ENCODE measurements at places on chromosomes 4 and X.
A peak's percentile ranks its signal among the peaks of the same experiment; 100 is the strongest.

- no peak for DNase-seq
These were observed 49.9 kb downstream of the ADGRG2 start for GRCh38 chrX:19072372-19072771.

DNA sequence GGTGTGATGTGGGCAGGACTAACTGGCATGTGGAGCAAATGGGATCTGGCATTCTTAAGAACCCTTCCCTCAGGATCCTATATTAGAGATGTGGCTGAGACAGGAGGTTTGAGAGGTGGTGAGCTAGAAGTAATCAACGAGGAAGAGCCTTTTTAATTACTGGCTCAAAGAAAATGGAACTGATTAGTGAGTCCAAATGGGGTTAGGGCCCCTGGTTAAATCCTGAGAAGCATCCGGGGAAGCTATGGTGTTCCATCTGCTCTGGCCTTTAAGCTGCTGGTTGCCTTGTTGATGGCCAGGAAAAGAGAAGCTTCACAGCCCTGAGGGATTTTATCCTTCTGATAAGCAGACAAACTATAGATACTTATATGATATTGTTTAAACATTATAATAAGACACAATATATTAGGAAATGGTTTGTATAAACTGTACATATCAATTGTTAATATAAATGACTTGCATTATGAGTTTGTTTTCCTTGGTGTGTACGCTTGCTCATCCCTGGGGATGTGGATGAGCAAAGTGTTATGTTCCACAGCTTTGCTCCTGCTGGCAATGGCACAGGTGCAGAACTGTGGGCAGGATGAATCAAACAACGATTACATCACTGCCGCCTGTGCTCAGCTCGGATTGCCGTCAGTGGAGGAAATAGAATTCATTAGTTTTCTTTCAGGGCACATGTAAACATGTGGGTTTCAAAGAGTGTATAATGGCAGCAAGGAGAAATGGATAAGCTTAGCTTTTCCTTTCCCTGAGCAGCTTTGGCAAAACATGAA, 328.6 kb upstream of the ARX start:
- no peak for DNase-seq

GRCh38 chr4:152536545-152537182, 772 bp upstream of the FBXW7 start:
- DNase-seq: peak; percentile 35

DNA sequence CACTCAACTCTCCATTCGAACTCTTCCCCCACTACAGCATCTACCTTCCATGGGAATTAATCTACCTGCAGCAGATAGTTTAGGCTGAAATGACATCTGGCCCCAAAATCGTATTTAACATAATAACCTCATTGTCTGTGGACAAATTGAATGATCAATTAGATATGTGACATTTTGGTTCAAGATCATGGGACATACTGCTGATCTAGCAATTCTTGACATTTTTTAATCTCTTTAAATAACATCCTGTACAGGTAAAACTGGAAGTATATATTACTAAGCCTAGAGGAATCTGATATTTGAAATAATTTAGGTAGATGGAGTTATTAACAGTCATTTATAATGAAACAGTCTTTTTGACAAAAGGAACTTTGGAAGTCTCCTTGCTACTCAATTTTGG, 702.5 kb downstream of the NLGN4X start:
- DNase-seq: no peak

DNA sequence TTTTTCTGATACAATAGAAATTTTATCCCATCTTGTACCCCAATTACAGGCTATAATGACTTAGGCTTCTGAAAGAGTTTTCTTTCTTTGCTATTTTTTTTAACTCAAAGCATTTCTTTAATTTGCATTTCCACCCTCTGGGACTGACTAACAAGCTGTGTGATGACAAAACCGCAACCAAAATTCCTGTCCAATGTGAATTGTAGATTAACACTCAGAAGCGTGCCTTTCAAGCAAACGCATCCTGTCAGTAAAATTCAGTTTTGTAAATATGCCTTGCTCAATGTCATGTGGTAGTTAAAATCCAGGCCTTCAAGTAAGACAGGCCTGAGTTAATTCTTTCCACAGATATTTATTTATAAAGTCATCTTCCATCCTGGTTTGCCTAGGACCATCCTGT, 50.3 kb downstream of the STK32B start:
- DNase-seq: no peak

- no peak for DNase-seq
These were observed 79.8 kb downstream of the CCNG2 start for GRCh38 chr4:77236806-77237205.

DNA sequence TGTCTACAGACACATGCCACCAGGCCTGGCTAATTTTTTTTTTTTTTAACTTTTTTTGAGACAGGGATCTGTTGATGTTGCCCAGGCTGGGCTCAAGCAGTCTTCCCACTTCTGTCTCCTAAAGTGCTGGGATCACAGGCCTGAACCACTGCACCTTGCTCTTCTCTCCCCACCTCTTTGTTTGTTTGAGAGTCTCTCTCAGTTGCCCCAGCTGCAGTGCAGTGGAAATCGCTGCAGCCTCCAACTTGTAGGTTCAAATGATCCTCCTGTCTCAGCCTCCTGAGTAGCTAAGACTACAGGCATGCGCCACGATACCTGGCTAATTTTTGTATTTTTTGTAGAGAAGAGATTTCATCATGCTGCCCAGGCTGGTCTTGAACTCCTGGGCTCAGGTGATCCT, 115.6 kb downstream of the LARP7 start:
- no peak for DNase-seq

DNA sequence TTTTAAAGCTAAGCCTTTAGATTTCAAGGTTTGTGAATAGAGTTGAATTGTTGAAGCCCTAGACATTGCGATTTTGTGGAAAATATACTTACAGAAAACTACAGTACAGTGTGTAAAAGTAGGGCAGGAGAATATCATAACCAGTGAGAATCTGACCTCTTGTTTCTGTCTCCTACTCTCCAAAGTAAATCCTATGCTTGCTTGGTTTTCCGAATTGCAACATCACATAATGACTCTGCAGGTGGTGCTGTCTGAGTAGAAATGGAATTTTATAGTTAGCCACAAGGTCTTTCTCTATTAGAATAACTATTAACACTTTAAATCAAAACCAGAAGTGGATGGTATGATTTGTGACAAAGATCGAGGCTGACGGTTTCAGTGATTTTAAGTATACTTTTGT, 505.6 kb downstream of the RAPGEF2 start:
- DNase-seq: peak; percentile 16

- no peak for DNase-seq
These were observed 2.2 kb downstream of the CCNB3 start for GRCh38 chrX:50206753-50207152.

- DNase-seq: no peak
These were observed 99.6 kb upstream of the STS start for GRCh38 chrX:7047951-7048350.

DNA sequence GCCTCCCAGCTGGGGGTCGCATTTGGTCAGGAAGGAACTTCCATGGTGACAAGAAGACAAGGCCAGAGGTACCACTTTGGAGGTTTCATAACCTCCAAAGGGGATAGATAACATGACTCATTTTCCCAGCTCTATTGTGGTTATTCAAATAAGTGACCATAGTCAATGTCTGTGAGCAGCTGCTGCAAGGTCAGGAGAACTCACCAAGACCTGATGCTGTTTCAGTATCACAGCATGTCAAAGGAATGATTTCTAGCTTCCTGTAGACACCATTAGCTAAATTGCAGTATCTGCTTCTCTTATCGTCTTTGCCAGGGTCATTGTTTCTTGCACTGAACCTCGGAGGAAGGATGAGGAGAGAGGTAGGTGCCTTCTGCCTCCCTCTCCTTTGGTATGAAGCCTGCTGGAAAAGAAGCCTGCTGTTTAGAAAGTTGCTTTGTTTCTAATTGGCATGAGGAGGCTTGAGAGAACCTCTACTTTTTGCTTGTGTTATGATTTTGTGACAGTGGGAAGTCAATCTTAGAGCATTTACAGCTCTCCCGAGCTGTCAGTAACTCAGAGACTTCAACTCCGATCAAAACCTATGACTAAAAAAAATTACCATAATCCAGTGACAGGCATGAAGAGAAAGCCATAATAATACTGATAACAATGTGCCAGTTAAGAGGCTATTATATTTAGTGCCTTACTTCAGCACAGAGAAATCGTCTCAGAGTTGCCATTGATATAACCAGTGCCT, 38.0 kb upstream of the GATB start:
- no peak for DNase-seq

DNA sequence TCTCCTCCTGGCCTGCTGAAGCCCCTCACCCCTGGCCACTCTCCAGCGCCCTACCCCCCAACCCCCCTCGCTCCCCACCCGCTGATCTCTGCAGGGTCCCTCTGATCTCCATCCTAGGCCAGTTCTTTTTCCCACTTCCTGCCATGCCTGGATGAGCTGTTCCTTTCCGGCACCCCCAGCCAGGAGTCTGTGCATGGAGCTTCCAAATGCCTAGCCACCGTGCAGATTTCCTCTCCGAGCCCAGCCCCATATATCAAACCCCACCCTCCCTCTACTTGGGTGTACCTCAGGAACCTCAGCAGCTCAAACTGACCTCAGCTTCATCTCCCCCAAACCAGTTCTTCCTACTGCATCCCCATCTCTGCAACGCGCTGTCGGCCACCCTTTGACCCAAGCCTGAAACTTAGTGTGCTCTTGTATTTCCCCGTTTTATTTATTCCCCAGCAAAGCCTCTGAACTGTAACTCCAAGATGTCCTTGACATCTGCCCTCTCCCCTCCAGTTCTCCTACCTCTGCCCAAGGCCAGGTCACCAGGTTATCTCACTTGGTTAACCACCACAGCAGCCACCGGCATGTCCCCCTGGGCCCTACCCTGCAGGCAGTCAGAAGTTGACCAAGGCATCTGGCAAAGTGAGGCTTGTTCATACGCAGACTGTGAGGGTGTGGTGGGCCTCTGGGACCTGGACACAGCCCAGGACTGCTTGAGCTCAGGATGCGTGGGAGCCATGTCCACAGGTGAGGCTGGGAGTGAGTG, 194.9 kb upstream of the PSAPL1 start:
- no peak for DNase-seq

DNA sequence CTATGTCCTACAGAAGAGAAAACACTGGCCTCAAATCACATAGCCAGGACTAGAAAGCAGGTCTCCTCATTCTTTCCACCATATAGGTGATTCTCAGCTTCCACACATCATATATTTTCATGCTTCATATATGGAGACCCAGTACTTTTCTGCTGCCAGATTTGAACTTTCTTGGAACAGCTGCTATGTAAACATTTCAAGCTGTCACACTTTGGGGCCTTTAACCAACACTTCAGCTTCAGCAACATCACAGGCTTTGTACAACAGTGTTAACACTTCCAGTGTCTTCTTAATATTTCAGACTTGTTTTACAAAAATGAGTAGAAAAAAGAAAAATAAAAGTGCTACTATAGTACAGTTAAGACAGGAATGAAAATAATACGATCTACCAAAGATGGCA, 12.6 kb downstream of the SH3RF1 start:
- DNase-seq: no peak

GRCh38 chrX:9542761-9543111, 77.9 kb downstream of the TBL1X start:
- DNase-seq: no peak

DNA sequence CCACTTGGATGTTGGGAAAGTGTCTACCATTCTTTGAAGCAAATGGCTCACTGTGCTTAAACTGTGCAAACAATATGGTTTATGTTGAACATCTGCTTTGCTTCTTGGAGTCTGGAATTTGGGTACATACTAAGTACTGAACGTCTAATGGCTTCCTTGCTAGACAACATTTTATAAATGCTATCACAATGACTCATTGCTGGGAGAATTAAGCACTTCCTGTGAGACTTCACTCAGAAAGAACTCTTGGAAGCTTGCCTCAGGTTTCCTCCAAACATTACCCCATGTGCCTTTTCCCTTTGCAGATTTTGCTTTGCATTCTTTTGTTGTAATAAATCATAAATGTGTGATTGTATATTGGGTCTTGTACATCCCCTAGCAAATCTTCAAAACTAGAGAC, 139.7 kb downstream of the PACRGL start:
- peak; percentile 19 for DNase-seq

DNA sequence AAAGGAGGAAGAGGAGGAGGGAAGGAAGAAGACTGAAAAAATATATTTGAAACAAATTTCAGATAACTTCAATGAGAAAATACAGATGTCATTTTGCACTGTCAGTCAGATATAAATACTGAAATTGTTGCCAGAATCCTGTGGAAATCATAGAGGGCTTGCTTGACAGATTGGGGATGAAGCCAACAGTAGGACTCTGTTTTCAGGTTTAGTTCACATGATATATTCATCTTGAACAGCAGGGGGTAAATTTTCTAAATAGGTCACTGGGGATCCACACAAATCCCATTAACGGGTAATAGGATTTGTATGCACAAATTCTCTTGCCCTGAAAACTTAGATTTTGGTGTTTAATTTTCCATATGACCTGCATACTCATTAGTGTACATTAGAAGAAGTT, 103.3 kb upstream of the PCDH18 start:
- no peak for DNase-seq

GRCh38 chr4:141459020-141459419, 177.4 kb upstream of the IL15 start:
- no peak for DNase-seq

GRCh38 chr4:109432203-109432602, 1.4 kb upstream of the SEC24B start:
- no peak for DNase-seq

- DNase-seq: no peak
These were observed 515.1 kb upstream of the ZFP42 start for GRCh38 chr4:187480146-187481145.

DNA sequence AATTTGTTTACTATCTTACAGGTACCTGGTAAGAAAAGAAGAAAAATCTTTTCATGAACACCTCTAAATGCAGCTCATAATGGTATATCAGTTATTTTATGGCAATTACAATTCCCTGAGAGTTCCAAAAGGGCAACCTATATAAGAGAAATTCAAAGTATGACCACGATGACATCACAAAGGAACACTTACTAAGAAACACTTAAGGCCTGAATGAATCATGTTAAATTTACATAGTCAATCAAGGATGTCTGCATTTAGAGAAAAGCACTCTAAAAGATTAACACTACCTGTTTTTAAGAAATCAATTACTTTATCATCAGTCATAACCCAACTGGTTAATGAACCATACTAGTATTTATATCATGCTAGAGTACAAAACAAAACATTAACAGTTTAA, 63.9 kb downstream of the LCORL start:
- no peak for DNase-seq

DNA sequence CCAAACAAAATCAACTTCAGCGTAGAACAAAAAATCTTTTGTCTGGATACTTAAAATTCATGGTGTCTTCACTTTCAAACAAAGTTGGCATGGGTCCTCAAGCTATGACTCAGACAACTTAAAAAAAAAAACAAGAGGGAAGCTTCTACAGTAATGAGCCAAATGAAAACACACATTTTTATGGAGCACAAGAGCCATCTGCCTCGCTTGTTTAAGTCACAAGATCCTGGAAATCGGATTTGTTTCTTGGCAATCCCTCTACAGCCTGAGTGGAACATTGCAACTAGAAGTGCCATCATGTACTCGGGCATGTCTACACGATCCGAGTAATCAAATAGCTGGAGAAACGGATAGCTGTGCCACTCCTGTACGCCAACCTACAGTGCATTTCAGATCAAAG, 22.6 kb downstream of the LAMP2 start:
- no peak for DNase-seq

- DNase-seq: no peak
These were observed 638.7 kb downstream of the PCDH18 start for GRCh38 chr4:136893573-136893972.

- no peak for DNase-seq
These were observed 211.9 kb upstream of the PRPS2 start for GRCh38 chrX:12579311-12579710.

- no peak for DNase-seq
These were observed 247.8 kb downstream of the TEX13A start for GRCh38 chrX:104972737-104973136.
